Aorta (tissue), 5 donors: ENCODE measurements at places on chromosomes 12 and 14. TPM values are rescaled to one million over a fixed set of nuclear protein-coding genes. Genes with fewer than 3 reads are reported as not detected.

The BCL2L14 gene
- not detected for polyA plus RNA-seq

The REP15 gene
- 14.9 TPM for polyA plus RNA-seq

The GALNT8 gene
- 1.4 TPM for polyA plus RNA-seq

The PAPLN gene
- polyA plus RNA-seq, result 3.1 TPM

The SLC39A5 gene
- polyA plus RNA-seq, result 1.1 TPM

The HIGD1C gene
- not detected for polyA plus RNA-seq

The HOXC6 gene
- 3.3 TPM for polyA plus RNA-seq
